ENCODE measurements at places on chromosomes 5 and 9.

DNA sequence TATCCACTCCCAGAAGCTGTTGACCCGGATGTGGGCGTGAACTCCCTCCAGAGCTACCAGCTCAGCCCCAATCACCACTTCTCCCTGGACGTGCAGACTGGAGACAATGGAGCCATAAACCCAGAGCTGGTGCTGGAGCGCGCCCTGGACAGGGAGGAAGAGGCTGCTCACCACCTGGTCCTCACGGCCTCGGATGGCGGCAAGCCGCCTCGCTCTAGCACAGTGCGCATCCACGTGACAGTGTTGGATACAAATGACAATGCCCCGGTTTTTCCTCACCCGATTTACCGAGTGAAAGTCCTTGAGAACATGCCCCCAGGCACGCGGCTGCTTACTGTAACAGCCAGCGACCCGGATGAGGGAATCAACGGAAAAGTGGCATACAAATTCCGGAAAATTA, 834 bp downstream of the PCDHGA8 start:
- no peak for DNase-seq

GRCh38 chr9:88536023-88536324, 996 bp downstream of the NXNL2 start:
- no peak for DNase-seq

DNA sequence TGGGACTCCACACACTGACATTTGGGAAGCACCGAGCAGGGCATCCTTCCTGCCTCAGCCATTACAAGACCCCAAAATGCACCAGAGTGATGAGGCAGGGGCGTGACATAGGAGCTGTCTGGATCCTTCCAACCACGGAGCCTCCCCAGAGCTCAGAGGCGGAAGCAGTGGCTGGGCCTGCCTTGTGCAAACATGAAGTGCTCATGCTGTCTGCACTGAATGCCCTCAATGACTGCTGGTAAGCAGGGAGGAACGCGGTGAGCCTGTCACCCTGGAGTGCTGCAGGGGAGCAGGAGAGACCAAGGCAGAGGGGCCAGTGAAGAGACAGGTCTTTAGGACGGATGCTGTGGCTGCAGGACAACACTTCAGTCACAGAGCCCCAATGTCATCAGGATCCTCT, 60.2 kb upstream of the HRH2 start:
- no peak for DNase-seq

GRCh38 chr9:27489087-27489876, 34.8 kb upstream of the IFNK start:
- DNase-seq, result peak; percentile 22

GRCh38 chr5:96761618-96762017, 46.1 kb downstream of the ERAP1 start:
- no peak for DNase-seq

DNA sequence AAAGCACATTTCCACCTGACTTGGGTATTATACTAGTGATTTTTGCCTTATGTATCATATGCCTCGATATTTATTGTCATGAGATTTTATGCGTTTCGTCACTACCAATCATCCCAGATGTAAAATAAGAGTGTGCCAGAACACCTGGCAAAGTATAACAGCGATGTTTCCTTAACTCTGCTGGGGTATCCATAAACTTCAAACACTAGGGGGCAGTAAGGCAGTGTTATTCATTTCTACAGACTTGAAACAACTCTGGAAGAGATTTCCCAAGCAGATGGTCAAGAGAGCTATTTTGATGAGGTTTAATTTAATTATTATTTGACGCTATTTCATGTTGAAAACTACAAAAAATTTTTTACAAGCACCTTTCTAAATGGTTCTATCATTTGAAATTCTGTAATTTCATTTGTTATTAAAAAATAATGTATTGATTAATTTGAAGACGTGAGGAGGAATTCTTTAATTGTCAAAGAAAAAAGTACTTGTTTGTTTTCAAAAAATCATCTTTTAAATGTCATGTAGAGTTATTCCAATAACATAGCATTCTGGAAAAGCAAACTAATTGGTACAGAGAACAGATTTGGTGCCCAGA, 388.5 kb upstream of the CTNND2 start:
- DNase-seq, result no peak

- no peak for DNase-seq
Observed at GRCh38 chr9:30943446-30944224, 1440.8 kb upstream of the ACO1 start.

DNA sequence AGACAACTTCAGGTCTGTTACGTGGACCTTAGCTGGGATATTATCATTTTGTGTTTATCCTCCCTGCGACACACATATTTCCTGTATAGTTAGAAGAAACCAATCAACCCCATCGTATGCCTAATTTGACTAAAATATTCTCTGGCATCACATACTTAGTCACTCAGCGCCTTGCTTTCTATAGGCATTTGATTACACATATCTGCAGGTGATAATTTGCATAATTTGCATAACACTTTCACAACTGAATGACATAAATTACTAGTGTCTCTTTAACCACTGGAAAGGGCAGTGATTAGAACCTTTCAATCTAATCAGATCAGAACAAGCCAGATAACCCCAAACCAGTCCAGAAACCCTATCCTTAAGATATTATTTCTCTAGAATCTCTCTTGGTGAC, 390.2 kb downstream of the TLR4 start:
- no peak for DNase-seq

- no peak for DNase-seq
Observed at GRCh38 chr5:143161885-143162540, 241.5 kb downstream of the NR3C1 start.

DNA sequence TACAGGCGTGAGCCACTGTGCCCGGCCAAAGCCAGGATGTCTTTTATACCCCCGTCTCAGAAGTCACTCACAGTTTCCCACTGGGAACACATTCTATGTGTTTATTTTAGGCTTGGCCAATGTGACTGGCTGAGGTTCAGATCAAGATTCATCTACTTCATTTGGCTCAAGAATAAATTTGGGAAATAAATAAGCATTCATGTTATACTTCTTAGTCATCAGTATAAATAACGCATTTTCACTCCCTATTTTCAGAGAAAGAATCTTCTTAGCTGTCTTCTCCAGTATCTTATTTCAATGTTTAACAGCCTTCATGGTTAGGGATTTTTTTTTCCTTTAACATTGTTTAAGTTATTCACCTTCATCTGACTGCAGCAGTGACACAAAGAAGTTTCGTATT, 11.8 kb downstream of the S100Z start:
- DNase-seq, result no peak

- no peak for DNase-seq
Observed at GRCh38 chr5:138148811-138149210, 9.6 kb upstream of the NME5 start.

GRCh38 chr9:25678147-25678666, at the start of gene TUSC1:
TUSC1 (minus strand) TSS chr9:25678444; CDS start chr9:25678312, 132 bp downstream.
- no peak for DNase-seq

GRCh38 chr9:14868772-14869583, 41.2 kb downstream of the FREM1 start:
- DNase-seq, result no peak

DNA sequence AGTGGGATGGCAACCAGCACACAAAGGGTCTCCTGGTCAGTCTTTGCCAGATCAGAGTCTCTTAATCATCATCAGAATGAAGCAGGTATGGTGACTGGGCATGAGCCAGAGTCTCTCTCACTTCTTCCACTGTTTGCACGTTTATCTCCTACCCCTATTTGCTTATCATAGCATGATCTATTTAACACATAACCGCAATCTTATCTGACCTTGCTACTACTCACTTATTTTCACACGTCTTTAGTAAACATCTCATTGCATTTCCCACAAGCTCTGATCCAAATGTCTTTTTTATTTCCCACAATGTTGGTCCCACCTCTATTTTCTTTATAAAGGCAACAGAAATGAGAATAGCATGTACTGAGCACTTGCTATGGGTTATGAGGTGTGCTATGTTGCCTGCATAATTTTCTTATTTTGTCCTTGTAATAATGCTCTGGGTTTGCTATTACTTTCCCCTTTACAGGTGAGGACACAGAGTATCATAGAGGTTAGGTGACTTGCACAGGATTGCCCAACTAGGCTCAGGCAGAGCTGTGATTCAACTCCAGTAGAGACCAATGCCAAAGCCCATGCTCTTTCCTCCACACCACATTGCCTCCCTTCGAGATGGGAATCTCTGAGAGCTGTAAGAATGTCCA, 39.7 kb upstream of the IL7R start:
- no peak for DNase-seq

DNA sequence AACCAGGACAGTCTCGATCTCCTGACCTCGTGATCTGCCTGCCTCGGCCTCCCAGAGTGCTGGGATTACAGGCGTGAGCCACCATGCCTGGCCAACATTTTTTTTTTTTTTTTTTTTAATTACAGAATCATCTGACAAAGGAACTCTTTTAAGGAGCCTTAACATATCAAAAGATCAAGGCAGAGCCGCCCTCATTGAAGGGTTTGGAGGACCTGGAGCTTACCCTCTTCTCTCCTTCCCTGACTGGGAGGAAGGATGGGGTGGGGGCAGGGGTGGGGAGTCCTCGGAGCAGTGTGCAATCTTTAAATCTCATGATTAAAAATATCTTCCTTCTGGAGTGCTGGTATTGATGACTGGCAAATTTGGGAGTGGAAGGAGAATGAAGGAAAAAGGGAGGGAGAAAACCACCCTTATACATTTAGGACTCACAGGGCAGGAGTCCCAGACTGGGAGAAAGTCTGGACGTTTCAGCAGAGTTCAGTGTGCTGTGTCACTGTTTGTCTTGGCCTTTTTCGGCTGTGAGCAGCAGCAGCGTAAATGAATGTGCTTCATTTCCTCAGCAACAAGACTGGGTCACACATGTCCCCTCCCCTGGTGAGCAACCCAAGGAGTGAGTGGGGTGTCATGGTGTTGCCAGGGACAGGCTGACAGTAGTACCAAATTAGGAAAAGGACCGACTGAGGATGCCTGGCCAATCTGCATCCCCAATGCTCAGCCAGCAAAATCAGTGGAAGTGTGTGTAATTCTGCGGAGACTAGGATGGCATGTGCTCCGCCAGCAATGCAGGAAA, 115.3 kb upstream of the BNC2 start:
- no peak for DNase-seq

GRCh38 chr5:162202285-162202880, 134.8 kb downstream of the GABRG2 start:
- DNase-seq, result no peak

GRCh38 chr9:124450931-124451661, 845 bp downstream of the ADGRD2 start:
- no peak for DNase-seq

GRCh38 chr5:143402017-143402552, 1.4 kb downstream of the NR3C1 start:
- no peak for DNase-seq

GRCh38 chr9:114824110-114824509, 18.3 kb upstream of the TNFSF15 start:
- no peak for DNase-seq

DNA sequence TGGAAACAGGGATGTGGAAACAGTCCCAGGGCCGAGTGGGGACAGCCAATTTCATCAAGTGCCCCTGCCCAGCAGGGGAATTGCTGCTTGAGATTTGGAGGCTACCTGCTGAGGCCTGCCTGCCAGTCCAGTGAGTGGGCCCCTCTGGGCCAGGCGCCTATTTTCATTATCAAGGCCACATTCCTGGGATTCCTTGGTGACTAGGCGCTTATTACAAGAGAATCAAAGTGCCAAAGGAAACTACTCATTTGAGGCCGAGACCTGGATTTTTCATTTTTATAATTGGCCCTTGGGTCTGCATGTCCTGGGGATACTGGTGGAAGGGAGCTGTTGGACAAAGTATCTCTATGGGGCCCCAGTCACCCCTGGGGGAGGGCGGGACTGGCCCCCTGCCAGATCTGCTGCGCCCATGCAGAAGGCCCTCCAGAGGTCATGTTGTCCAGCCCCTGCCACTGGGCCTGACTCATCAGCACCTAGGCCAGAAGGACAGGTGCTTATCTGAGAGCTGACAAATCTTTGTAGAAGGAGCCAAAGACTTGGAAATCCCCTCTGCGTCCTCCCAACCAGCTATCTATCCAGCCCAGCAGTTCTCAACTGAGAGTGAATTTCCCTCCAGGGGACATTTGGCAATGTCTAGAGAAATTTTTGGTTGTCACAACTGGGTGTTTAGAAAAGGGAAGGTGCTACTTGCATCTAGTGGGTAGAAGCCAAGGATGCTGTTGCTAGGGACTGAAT, 45.6 kb downstream of the FOXI1 start:
- DNase-seq, result no peak
